Stimulated activated CD4-positive, alpha-beta T cell treated with anti-CD3 and anti-CD28 coated beads, Interleukin-4, amount 100 ng/mL, for 24 hours (primary cell): ENCODE measurements at places on chromosomes 2 and 18.

DNA sequence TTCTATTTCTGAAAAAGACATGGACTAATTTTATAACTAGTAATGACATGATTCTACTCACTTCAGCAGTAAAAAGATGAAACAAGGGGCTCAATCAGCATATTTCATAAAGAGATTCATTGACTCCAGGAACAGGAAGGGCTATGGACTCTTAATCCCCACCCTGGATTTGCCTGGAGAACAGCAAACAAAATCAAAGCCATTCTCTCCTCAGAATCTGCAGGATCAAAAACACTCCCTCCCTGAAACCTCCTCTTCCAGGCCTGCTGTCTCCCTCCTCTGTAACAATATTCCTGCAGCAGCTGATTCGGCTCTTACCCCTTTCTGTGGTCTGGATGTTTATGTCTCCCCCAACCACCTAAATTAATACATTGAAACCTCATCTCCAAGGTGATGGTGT lies 57.0 kb downstream of the ZC3H8 start:
- no peak for DNase-seq

DNA sequence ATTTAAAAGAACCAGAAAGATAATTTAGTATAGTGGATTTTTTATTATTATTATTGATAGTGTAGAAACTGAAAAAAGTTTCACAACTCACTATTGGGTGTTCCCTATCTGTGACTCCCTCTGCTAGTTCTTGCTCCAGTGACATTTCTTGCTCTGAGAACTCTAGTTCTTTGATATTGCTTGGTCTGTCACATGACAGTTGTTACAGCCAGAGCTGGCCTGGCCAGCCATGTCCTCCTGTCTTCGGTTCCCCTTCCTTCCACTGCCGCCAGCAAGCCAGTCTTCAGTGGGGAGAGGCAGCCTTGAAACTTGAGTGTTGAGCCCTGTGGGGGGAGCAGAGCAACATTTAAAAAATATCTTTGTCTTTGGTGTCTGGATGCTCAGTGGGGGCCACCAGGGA lies 7.6 kb upstream of the THOC1 start:
- DNase-seq, result no peak

DNA sequence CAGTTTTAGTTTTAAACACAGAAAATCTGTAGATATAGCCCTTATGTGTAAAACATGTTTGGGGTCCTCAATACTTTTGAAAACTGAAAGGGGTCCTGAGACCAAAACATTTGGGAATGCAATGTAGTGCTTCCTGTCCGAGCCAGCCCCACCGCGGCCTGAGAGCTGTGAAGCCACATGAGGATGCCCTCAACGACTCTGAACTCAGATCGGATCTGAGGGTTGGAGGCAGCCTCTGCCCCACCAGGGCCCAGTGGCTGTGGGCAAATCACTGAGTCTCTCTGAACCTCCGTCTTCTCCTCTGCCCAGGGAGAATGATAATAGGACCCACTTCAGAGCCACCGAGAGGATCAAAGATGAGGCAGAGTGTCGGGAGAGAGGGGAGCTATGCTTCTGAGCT lies 33.4 kb upstream of the HPCAL1 start:
- DNase-seq, result no peak

DNA sequence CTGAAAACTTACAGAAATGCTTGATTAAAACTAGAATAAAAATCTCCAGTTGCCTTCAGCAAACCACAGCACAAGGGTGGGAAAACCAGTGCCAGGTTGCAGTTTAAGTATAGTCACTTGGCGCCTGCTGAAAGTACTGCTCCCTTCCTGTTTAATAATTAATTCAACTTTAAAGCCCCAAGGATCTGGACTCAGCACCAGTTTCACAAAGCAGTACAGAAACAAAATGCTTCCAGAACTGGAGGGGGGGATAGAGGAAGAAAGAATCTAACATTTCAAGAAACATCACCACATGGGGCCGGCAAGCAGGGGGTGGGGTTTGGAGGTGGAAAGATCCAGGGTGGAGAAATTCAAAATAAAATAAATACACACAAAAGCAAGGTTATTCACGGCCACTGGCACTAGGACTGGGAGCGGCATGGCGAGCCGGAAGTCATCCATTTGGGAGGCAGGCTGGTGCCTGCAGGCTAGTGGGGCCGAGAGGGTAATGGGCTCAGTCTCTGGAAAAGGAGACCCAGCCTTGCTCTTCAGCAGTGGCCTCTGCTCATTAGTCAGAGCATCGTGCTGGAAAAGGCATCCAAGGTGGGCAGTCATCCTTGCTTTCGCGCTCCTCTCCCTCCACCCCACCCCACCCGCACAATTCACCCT lies 85.8 kb downstream of the POU3F3 start:
- no peak for DNase-seq

DNA sequence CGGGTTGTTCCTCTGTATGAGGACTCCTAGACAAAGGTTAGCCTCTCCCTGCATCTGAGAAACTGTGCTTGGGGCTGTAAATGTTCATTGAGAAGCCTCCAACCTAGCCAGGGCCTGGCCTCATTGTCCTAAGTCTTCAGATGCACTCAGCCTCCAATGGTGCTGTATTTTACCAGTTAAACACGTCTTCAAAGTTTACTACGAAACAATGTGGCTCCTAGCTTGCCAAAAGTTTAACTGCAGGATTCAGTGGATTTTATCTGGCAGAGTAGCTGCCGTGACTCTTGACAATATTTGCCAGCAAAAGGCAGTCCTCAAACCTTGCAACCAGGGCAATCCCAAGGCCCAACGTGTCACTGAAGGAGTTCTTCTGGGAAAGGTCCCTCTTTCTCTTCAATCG lies 1.1 kb downstream of the PID1 start:
- DNase-seq, result no peak
